ENCODE measurements at places on chromosomes 11 and 22.
A peak's percentile ranks its signal among the peaks of the same experiment; 100 is the strongest.

GRCh38 chr11:14418801-14419417, 59.9 kb upstream of the RRAS2 start:
- DNase-seq: no peak

- no peak for DNase-seq
Observed at GRCh38 chr11:35146711-35147110, 7.7 kb downstream of the CD44 start.

DNA sequence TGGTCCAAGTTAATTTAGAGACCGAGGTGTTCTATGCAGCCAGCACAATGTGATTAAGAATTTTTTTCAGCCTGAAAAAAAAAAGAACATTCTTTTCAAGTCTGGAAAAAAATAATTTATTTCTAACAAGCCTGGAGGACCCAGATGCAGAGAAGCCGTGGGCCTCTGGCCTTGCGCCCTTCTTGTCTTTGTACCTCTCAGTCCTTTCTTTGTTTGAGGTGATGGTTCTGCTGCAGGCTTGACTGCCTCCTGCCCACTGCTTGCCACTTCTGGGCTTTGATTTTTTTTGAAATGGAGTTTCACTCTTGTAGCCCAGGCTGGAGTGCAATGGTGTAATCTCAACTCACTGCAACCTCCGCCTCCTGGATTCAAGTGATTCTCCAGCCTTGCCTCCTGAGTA, 7.2 kb upstream of the PTPRJ start:
- no peak for DNase-seq

DNA sequence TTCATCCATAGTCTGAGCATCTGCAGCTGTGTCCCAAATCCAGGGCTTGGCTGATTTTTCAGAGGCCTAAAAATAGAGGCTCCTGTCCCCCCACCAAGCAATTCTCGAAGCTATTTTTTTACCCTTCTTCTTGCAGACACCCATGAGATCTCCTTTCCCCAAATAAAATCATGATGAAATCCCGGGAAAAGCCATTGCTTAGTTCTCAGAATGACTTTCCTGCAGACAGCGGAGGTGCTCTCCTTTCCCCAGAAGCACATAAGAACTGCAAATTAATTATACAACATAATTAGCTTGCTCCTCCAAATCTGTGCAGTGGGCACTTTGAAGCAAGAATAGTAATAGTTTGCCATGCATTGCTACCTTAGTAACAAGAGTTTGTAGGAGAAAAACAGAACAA, 83.6 kb upstream of the ASPHD2 start:
- no peak for DNase-seq

- no peak for DNase-seq
Observed at GRCh38 chr11:68925611-68926010, 21.9 kb downstream of the IGHMBP2 start.

DNA sequence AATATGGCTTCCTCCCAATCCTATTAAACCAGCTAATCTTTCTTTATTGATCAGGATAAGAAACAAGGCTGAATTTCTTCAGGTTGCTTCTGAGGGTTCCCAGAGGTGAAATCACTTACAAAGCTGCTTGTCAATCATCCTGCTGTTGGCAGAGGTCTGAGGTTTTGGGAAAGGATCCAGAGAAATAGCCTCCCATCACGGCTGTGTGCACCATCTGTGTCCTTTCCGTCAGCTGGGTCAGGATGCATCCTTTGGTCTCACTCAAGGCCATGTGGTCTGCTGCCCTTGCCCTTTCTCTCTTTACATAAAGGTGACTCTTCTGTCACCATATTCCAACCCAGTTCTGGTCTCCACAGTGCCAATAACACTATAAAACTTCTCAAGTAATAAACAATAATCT, 113.4 kb upstream of the TEAD1 start:
- DNase-seq: no peak

- no peak for DNase-seq
Observed at GRCh38 chr11:91653079-91653754, 571.4 kb upstream of the FAT3 start.

GRCh38 chr22:35150183-35151107, 84.5 kb downstream of the ISX start:
- DNase-seq: peak; percentile 45

Data from ovary (tissue), 10 donors.